LHCN-M2 (cell line): ENCODE measurements at places on chromosomes 4 and X.

DNA sequence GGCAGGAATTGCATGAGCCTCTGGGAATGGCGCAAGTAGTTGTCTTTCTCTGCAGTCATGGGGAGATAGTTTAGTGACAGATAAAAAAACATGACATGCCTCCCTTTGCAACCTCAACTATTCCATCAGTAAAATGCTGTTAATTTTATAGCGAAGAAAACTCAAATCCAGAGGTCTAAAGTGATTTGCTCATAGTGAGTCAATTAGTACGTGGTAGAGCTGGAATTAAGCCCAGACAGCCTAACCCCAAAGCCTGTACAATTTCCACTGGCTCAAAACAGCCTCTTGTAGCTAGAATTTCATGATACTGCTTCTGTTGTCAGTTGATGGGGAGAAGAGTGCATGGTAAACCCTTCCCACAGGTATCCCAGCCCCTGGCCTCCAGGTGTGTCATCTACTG, 81.3 kb upstream of the TRPC5 start:
- DNase-seq = no peak

- no peak for DNase-seq
Observed at GRCh38 chr4:8710416-8710815, 117.9 kb downstream of the CPZ start.

- DNase-seq = no peak
Observed at GRCh38 chr4:16931339-16932305, 33.2 kb upstream of the LDB2 start.

DNA sequence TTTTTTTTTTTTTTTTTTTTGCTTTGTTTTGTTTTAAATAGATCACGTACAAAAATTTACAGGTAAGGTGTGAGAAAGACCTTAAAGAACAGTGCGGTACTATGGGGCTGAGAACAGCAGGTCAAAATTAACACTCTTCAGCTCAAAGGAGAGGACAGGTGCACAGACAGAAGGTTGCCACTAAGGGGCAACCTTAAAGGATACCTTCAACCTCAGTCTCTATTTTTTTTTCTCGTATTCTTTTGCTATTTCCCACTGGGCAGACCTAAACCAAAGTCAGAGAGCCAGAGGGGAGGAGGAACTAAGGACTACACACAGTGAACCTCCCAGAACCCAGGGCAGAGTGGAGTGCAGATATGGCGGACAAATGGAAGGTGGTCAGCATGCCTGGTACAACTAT, 1984.3 kb upstream of the IGFBP7 start:
- no peak for DNase-seq
